Amniotic epithelial cell (primary cell): ENCODE measurements at places on chromosomes 12 and 14.

DNA sequence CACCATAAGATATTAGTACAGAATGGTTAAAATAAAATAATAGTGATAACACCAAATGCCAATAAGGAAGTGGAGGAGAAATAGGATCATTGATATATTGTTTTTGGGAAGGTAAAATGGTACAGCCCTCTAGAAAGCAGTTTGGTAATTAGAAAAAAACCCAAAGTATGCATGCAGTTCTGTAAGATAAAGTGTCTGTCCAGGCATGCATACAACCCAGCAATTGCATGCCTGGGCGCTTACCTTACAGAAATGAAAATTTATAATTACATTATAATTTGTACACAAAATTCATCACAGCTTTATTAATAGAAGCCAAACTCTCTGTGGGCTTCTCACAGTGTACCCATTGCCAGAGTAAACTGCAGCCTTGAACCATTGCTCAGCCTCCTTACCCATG, 124.7 kb downstream of the TTC6 start:
- DNase-seq: no peak

- DNase-seq: no peak
Observed at GRCh38 chr14:78028471-78028870, 141.7 kb upstream of the NRXN3 start.

- no peak for DNase-seq
Observed at GRCh38 chr12:75674393-75674792, 163.0 kb upstream of the KRR1 start.

GRCh38 chr12:75390156-75390898, 562 bp upstream of the GLIPR1L2 start:
- no peak for DNase-seq

GRCh38 chr12:91609283-91609682, 426.7 kb upstream of the DCN start:
- DNase-seq: no peak

DNA sequence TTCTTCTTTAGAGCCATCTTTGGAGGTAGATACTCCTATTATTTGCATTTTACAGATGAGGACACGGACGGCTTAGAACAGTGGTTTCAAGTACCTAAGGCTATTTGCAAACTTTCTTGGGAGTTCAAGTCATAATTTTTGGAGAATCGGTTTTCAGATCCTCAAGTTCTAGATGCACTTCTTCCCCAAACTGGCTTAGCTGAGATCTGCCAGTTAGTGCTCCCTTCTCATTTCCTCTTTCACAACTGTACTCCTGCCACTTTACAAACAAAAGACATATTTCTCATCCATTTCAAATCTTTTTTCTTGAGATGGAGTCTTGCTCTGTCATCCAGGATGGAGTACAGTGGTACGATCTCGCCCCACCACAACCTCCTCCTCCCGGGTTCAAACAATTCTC, 77.3 kb downstream of the HELB start:
- no peak for DNase-seq

DNA sequence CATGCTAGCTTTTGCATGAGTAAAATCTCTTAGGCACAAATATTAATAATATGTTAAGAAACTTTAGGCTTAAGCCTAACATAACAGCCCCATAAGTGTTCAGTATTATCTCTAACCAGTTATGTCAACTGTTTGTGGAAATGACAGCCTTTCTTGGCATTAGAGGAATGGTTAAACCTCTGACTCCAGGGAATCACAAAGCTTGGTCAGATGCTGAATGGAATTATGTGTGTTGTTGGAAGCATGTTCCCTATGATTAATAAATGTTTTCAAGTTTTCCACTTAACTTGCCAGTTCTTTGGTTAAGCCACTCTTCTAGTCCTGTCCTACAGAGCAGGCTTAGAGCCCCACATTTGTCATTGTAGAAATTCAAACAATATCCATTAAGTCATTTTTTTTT, 17.0 kb downstream of the PSEN1 start:
- DNase-seq: peak; percentile 60

GRCh38 chr14:103073876-103074728, 9.9 kb upstream of the LBHD2 start:
- DNase-seq: no peak

GRCh38 chr14:101150039-101150610, 246.6 kb upstream of the RTL1 start:
- no peak for DNase-seq

- DNase-seq: peak; percentile 49
Observed at GRCh38 chr14:94646481-94646880, 34.3 kb downstream of the SERPINA3 start.

DNA sequence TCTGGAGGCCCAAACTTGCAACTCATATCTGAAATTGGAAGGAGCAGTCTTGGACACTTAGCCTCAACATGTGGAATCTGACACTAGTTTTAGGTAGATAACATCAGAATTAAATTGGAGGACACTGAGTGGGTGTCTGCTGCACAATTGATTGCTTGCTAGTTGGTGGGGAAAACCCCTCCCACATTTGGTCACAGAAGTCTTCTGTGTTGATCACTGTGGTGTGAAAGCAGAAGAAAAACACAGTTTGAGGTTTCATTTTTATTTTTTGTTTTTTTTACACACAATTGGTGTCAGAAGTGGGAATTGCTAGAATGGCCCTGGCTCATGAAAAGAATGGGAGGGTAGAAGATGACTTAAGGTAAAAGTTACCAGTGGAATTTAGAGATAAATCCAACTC, 78.0 kb upstream of the CD163 start:
- DNase-seq: no peak

- DNase-seq: no peak
Observed at GRCh38 chr12:60043236-60043635, 447.4 kb downstream of the SLC16A7 start.

DNA sequence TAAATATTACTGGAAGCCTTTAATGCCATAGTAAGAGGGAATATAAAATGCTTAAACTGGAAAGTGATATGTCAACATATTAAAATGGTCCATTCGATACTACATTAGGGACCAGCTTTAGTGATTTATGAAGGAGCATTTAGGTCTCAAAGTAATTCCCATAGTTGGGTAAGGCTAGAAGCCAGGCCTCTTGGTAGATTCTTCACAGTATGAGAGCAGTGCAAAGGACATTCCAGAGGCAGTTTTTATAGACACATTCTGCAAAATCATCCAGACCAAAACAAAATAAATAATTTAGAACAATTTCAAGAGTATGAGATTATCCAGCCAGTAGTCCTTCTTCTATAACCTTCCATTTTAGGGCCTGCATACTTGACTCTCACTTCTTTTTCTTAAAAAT, 142.6 kb upstream of the PDZRN4 start:
- no peak for DNase-seq

DNA sequence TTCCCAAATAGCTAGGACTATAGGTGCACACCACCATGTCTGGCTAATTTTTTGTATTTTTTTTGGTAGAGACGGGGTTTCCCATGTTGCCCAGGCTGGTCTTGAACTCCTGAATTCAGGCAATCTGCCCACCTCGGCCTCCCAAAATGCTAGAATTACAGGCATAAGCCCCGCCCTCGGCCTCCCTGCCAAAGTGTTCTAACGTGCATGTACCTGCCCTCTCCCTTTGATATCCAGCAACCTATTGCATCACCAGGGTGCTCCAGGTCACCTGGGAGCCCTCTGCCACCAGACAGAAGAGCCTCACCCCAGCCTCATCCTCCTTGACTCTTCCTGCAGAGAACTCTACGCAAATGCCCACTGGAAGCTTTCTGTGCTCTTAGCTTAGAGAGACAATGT, 2.2 kb upstream of the EML1 start:
- no peak for DNase-seq

DNA sequence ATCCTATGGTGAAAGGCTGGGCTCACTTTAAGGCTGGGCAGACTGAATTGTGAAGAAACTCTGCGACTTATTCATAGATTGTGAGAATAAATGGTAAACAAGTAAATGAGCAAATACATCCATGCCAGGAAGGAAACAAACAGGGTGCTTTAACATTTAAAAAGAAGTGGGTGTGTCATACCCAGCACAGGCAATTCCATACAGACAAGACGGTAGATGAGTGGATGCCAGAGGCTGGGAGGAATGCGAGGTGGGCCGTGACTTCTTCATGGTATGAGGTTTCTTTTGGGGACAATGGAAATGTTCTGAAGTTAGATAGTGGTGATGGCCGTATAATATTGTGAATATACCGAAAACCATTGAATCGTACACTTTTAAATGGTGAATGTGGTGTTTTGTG, 49.8 kb upstream of the CDKN3 start:
- DNase-seq: no peak

DNA sequence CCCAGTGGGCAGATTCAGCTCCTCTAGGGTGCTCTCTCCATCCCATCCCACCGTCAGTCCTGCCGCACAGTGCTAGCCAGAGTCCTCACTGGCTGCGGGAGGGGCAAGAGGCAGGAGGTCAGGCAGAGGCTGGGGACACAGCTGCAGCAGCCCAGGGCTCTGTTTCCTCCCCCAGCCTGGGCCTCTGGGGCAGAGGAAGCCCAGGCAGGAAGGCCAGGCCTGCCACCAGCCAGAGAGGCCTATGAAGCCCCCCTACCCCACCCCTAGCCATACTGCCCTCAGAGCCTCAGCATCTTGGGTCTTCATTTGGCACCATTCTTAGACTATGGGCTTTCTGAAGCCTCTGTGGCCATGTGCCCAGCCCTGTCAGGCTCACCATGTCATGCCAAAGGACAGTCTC, 3.4 kb downstream of the ACVRL1 start:
- DNase-seq: no peak

DNA sequence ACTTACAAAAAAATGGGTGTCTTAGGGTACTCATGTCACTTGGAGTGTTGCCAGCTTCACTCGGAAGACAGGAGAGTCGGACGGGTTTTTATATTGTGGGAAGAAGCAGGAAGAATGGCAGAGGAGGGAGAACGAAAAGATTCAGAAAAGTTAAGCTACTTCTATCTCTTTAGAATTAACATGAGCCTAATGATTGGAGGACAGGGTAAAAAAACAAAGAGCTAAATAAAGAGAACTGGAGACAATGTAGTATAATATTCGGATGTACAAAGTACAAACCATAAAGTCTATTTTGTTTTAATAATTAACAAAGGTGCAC, 43.9 kb downstream of the EFCAB11 start:
- no peak for DNase-seq

DNA sequence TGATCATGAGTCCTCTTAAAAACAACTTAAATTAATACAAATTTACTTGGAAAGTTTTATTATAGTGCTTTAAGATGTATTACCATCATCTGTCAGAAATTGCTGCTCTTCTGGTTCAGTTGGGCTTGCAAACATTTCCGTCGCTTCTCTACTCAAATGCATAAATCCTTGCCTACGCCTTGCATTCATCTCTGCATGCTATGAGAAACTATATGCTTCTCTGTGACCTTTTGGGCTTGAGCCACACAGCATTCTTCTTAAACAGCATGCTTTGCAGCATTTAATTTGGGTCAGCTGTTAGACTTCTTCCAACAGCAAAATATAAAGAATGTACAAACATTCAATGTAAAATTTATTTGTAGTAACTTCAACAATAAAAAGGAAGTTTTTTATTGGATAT, 305.7 kb upstream of the FLRT2 start:
- DNase-seq: no peak

GRCh38 chr14:77638771-77639171, 22.3 kb upstream of the SPTLC2 start:
- peak; percentile 95 for DNase-seq

DNA sequence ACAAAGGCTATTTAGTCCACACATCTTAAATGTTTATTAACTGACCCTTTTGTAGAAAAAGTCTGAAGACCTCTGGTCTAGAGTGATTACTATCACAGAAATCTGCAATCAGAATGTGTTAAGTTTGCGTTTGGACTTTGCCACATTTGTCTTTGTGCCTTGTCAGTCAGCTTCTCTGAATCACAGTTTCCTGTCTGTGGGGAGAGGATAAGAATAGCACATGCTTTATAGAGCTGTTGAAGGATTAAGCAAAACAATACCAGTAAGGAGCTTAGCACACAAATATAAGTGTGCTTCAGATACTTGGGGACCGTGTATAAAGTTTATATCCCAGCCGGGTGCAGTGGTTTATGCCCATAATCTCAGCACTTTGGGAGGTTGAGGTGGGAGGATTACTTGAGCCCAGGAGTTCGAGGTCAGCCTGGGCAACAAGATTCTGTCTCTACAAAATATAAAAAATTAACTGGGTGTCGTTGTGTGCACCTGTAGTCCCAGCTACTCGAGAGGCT, 63.0 kb upstream of the BTG1 start:
- peak; percentile 67 for DNase-seq

DNA sequence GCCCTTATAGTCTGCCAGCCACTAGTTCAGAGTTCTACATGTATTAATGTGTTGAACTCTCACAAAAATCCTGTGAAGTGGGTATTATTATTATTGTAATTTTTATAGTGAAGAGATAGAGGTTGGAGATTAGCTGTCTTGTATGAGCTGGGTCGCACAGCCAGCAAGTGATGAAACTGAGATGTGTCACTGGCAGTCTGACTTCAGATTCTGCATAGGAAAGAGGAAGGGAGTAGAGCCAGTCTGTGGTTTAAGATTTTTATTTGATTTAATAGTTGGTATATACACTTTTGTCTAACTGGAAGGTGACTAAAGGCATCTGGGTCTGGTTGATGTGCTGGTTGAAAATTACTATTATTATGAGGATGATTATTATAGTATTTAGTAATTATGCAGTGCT, 5.8 kb upstream of the FRS2 start:
- peak; percentile 26 for DNase-seq

GRCh38 chr14:100117633-100118395, 41.6 kb downstream of the DEGS2 start:
- no peak for DNase-seq

GRCh38 chr12:104473374-104473983, 16.7 kb downstream of the CHST11 start:
- DNase-seq: no peak
